Activated gamma-delta T cell treated with Interleukin-2 at 50 U/mL for 16 hours (primary cell): ENCODE measurements at places on chromosomes 16 and 17.
A peak's percentile ranks its signal among the peaks of the same experiment; 100 is the strongest.

DNA sequence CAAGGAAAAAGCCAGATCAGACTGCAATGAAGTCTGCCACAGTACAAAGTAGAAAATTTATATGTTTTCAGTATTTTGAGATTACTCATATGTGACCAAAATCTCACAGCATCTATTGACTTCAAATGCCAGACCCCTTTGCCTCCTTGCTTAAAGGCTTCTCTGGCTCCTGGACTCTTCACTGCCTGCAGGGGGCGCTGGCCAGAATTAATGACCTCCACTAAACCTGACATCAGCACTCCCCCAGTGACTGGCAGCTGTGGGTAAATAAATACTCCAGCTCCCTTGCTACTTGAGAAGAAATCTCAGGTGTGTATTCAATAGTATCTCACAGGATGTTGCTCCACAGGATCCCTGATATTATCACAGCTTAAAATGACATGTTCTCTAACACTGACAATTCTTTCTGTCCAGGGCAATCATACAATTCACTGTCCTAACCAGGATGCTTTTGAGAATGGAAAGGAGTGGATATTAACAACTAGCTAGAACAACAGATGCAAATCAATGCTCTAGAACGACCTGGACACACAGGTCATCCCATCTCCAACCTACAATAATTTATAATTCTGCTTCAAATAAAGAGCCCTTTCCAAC is 4.0 kb downstream of the BECN1 start:
- peak; percentile 53 for DNase-seq

DNA sequence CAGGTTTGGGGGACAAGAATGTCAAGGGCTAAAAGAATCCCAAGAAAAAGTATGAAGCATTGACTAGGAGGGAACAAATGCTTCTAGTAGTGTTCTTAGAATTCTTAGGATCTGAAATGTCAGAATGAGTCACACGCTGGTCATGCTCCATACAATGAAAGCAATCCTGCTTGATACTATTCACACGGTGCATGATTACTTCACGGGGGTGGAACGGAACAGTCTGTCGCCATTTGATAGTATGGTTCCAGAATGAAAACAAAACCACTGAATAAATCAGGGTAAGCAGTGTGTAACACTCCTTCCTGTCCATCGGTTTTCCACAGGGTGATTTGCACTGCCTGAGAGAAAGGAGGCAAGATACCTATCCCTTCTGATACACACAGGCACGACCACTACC is 22.9 kb upstream of the YWHAE start:
- DNase-seq = no peak

DNA sequence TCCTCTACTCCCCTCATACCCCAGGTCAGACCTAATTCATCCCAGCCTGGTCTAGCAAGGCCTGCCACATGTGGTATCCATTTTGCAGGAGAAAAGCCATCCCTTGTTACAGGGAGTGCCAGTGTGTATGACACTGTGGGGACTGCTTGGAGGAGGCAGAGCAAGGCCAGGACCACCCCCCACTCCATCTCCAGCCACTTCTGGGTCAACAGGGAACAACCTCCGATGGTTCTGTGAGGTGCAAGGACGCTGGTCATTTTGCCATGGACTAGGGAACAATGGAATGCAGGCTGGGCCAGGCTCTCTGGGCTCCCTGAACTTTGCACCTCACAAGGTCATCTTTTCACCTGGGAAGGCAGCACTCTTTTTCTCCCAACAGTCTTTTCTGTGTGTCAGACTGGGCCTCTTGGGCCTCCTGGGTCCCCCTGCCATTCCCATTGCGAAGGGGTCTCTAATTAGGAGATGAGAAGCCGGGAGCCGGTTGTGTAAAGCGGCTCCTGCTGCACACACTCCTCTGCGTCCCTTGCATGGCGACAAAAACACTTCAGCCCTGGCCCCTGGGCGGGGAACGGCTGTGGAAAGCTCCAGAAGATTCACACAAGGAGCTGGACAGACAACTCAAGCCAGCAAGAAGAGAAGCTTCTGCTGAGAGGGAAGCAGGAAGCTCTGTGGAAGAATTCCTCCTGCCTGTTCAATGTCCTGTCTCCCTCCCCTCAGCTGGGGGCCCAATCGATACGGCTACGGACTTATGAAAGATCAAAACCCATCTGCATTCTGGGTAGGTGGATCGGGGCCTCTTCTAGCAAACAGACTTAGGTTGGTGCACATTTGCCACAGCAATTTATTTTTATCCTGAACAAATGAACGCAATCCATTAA is 38.5 kb upstream of the MTSS2 start:
- no peak for DNase-seq

DNA sequence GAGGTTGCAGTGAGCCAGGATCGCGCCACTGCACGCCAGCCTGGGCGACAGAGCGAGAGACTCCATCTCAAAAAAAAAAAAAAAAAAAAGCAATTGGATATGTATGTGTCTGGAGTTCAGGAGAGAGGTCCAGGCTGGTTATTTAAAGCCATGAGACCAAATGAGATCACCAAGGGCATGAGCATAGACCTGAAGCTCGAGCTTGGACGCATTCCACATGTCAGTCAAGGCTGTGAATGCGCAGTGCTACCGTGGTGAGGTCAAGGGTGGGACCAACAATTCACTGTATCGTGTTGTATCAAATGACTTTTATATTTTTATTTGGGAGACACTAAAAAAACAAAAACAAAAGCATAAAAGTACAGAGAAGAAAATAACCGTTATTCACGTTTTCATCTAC is 29.1 kb upstream of the SPNS2 start:
- no peak for DNase-seq

GRCh38 chr16:52456368-52456767 is 90.6 kb downstream of the TOX3 start:
- DNase-seq = no peak

DNA sequence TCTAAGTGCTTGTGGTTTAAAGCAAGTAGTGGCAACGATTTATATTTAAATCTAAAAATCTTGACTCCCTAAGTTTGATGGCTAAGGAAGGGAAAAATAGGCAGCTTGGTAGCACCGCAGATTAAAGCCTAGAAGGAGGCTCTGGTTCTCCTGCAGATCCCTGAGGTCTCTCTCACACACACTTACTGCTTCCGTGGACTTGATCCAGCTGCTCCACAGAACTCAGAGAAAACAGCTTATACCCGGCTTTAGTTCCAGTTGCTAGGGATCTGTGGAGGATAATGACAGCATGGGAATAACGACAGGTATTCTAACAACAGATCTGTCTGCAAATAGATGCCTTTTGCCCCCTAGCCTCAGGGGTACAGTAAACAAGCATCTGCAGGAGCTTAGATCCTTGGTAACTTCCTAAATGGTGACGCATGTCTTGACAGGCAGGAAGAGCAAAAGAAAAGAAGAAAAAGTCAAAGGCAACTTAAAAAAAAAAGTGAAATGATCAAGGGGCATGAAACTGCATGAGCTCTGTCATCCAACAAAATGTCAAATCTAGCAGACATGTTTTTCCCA is 4.5 kb downstream of the WIPI1 start:
- DNase-seq = no peak

GRCh38 chr16:12503191-12503590 is 300.5 kb downstream of the CPPED1 start:
- DNase-seq = no peak

- DNase-seq = no peak
These were observed 12.3 kb upstream of the SALL1 start for GRCh38 chr16:51163366-51163765.

GRCh38 chr16:25371342-25371741 is 113.7 kb upstream of the ZKSCAN2 start:
- DNase-seq = no peak

GRCh38 chr16:46658925-46659324 is 30.1 kb downstream of the VPS35 start:
- no peak for DNase-seq

GRCh38 chr16:56515665-56516064 is 4.2 kb downstream of the BBS2 start:
- DNase-seq = no peak

DNA sequence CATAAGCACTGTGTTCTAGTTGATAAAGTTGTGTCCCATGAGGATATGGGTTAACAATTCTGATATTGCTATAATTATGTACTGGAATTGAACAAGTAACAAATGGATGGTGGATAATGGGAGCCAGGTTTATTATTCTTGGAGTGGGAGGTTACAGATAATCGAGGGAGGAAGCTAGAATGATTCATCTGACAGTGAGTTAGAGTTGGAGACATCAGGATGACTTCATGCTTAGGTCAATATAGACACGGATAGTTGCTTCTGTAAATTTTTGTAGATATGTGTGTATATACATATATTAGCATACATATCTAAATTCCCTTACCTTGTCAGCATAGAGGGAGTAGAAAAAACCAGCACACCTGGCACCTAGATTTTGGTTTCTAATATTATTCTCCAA is 293.4 kb downstream of the SHISA9 start:
- no peak for DNase-seq

GRCh38 chr17:28613931-28614381 is at the start of gene RSKR:
Gene RSKR, minus strand, starts transcription at chr17:28614185. Its CDS starts 24 bp downstream, at chr17:28614161.
- DNase-seq = no peak

DNA sequence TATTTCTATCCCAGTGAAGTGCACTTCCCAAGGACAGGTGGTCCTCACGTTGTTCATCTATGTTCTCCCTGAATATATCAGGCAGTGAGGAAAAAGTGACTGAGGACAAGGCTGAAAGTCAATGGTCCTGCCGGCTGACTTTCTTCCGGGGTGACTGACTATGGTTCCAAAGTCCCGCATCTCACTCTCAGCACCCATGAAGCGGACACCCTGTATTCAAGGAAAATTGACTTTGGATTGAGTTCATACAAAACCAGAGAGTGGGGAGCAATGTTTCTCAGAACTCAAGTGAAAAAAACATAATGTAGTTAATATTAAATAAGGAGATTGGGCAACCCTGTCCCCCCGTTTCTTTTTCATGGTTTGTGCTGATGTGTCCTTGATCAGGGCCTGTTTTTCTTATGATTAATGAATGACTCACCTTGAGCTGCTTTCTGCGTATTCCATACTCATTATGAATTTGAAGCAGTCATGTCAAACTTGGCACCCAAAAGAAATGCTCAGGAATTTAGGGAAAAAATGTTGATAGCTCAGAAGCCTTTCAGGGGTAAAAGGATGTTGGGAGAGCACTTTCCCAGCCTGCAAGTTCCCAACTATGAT is 184.0 kb downstream of the CYLD start:
- DNase-seq = no peak

DNA sequence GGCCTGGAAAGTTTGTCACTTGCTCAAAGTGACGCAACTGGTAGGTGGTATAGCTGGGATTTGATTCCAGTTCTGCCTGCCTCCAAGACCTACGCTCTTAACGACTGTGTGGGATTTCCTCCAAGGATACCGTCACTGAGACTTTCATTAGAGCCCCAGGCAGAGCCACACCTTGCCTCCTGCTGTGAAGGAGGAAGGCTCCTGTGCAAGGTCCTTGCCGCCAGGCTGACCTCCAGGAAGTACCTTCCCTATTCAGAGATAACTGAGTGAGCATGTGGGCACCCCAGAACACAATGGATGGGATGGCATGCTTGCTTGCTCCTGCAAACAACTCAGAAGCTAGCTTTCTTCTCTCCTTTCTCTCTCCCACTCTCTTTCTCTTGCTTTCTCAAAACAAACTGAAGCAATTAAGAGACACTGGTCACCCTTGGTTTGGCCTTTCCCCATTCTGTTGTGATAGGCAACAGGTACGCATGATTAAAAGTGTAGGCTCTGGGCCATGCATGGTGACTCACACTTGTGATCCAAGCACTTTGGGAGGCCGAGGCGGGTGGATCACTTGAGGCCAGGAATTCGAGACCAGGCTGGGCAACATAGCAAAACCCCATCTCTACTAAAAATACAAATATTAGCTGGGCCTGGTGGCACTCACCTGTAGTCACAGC is 30.7 kb downstream of the CACNG3 start:
- no peak for DNase-seq

DNA sequence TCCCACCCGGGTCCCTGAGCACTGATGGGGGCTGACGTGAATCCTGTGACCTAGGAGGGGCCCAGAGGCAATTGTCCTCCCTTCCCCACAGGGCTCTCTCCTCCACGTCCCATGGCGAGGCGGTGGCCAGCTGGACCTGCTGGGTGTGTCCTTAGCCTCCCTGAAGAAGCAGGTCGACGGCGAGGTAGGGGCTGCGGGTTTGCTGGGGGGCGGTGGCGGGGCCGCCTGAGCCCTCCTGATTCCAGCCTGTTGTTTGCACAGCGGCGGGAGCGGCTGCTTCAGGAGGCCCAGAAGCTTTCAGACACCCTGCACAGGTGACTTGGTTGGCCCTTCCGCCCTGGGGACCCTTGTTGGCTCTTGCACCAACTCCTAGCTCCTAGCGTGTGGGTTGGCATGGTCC is 1.7 kb downstream of the CHTF18 start:
- no peak for DNase-seq

- DNase-seq = no peak
These were observed 207.7 kb downstream of the ENGASE start for GRCh38 chr17:79282294-79282693.

- no peak for DNase-seq
These were observed at the start of gene TBX4 for GRCh38 chr17:61452301-61453290. Gene TBX4, plus strand, starts transcription at chr17:61452422. Its CDS starts 4,069 bp downstream, at chr17:61456491.

DNA sequence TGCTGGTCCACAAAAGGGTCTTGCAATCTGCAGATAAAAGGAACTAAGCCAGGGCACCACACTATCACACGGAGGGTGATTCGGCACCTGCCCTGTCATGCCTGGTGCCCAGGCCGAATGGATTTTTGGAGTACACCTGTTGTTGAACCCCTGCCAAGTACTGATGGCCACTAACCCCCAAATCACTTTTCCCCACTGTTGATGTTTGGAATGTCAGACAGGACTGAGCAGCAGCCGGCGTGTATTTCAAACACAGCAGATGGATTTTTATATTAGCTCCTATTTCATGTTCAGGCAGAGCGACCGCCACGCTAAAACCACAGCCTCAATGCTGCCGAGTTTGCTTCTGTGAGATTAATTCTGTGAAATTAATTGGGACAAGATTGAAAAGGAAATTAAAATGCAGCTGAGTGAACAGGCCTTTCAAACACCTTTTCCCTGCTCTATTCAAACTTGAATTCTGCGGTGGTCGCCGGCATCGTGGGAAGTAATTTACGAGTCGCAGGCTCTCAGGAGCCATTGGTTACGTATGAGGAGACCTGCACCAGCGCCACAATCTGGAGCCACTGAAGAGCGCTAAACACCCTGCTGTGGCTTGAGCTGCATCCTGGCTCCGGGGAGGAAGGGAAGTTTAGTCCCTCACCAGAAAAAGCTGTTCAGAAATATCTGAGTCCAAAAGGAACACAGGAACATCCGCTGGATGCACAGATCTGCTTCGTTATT is 48.5 kb downstream of the SNX11 start:
- DNase-seq = no peak
